Activated naive CD8-positive, alpha-beta T cell treated with anti-CD3 and anti-CD28 coated beads, Interleukin-2, amount 10 ng/mL, durations not matched to agents 7 days and 5 days (primary cell): ENCODE measurements at places on chromosomes 1 and 21. TPM values are rescaled to one million over a fixed set of nuclear protein-coding genes. Genes with fewer than 3 reads are reported as not detected.

GRCh38 chr1:81820765-81821164, 20.0 kb downstream of the ADGRL2 start:
- no peaks in the 10 kb centered on the region for H3K36me3 ChIP-seq
- no peak for DNase-seq
- no peaks in the 10 kb centered on the region for H3K4me1 ChIP-seq
- no peak overlapping the region for H3K27ac ChIP-seq
- H3K27me3 ChIP-seq: no peaks in the 10 kb centered on the region

Gene ETV3
- 43.1 TPM for total RNA-seq

GRCh38 chr1:226092965-226093364, 30.4 kb downstream of the H3-3A start:
- no peak overlapping the region for H3K4me3 ChIP-seq
- peaks cover 16% of the 10 kb centered on the region for H3K27me3 ChIP-seq
- no peaks in the 10 kb centered on the region for H3K36me3 ChIP-seq
- DNase-seq: no peak

- H3K27ac ChIP-seq: no peak overlapping the region
- peaks cover 7% of the 10 kb centered on the region for H3K27me3 ChIP-seq
- no peak for DNase-seq
These were observed 23.7 kb upstream of the EDARADD start for GRCh38 chr1:236370420-236370819.

- no peak for DNase-seq
- no peak overlapping the region for H3K4me3 ChIP-seq
- no peaks in the 10 kb centered on the region for H3K4me1 ChIP-seq
- H3K27ac ChIP-seq: no peak overlapping the region
- no peaks in the 10 kb centered on the region for H3K36me3 ChIP-seq
These were observed 243.6 kb upstream of the TMEM51 start for GRCh38 chr1:14909920-14910460.

Gene ADAMTSL4
- 0.30 TPM for total RNA-seq

- H3K27me3 ChIP-seq: no peaks in the 10 kb centered on the region
- no peaks in the 10 kb centered on the region for H3K36me3 ChIP-seq
- DNase-seq: no peak
- H3K4me3 ChIP-seq: no peak overlapping the region
- H3K27ac ChIP-seq: no peak overlapping the region
These were observed 451.4 kb upstream of the ADGRL2 start for GRCh38 chr1:81349194-81349965.

DNA sequence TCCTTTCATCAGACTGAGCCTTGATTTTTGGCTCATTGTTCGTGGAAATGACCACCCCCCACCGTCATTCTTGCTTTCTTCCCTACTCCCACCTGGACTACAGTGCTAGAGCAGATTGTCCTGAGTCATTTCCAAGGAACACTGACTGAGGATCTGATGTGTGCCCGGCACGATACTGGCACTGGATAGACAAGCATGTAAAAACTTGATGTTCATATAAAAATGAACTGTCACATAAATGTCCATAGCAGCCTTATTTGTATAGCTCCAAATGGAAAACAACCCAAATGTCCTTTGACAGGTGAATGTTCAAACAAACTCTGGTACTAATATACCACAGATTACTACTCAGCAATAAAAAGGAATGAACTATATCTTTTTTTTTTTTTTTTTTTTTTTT, 18.6 kb upstream of the SLC45A3 start:
- H3K36me3 ChIP-seq: peaks cover 5% of the 10 kb centered on the region
- no peak for DNase-seq
- H3K4me1 ChIP-seq: peaks cover 3% of the 10 kb centered on the region
